NCI-H526 treated with DMSO at 0.1 percent for 48 hours (cell line): ENCODE measurements at places on chromosomes 4 and X.

DNA sequence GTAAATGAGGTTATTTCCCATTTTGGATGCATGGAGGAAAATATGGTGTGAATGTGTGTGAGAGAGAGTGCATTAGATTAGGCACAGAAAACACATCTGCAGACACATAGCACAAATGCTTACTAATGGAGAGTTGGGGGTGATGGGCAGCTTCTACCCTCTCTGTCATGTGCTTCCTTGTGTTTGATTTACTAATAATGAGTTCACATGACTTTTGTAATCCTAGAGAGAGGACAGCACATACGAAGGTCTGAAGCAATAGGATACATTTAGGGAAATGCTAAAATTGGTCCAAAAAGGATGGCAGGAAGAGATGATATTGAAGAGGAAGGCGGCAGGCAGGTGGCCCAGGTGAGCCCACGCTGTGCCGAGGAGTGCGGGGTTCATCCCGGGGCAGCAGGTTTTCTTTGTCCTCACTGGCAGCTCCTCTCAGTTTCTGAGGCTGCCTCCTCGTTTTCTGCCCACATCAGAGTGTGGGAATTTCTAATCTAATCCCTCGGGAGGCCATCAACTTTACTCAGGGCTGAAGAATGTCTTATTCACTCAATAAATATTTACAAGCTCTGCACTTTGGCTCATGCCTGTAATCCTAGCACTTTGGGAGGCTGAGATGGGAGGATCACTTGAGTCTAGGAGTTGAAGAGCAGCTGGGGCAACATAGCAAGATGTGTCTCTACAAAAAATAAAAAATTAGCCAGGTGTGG lies 15.9 kb upstream of the MAP9 start:
- DNase-seq = no peak

GRCh38 chr4:153750197-153750817 lies 9.5 kb downstream of the RNF175 start:
- DNase-seq = peak; percentile 71

DNA sequence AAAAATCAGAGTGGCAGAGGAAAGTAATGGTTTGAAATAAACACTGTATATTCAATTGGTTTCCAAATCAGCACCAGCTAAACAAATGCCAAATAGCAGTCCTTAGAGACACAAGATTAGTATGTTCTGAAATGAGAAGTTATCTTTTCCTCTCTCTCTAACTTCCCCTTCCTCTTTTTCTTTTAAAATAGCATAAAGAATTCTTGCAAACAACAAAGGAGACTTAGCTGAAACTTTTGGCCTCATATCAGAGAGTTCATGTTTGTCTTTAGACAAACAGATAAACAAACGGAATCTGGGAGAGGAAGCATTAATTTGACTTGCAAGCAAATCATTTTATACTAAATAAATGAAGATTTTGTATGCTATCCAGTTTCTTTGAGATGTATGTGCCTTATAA lies 399.0 kb downstream of the GBA3 start:
- no peak for DNase-seq

GRCh38 chr4:74983253-74983635 lies 50.3 kb downstream of the PARM1 start:
- DNase-seq = no peak

- no peak for DNase-seq
Observed at GRCh38 chr4:185343726-185344581, 51.8 kb downstream of the LRP2BP start.

GRCh38 chrX:129876771-129877305 lies 29.1 kb upstream of the UTP14A start:
- no peak for DNase-seq

DNA sequence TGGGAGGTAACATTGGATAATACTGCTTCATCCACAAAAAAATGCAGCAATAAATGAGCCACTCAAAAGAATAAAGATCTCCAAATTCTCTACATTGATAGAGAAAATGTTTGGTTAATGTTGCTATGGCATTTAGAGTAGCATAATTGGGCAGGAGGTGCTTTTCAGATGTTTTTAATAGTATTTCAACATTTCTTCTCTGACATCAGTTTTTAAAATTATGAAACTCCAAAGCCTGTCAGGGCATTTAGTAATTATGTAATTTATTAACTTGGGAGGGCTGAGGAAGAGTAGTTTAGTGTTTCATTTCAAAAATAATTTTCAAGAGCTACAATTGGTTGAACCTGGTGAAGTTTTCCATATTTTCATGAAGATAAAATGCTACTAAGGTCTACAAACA lies 211.3 kb upstream of the INTU start:
- no peak for DNase-seq

DNA sequence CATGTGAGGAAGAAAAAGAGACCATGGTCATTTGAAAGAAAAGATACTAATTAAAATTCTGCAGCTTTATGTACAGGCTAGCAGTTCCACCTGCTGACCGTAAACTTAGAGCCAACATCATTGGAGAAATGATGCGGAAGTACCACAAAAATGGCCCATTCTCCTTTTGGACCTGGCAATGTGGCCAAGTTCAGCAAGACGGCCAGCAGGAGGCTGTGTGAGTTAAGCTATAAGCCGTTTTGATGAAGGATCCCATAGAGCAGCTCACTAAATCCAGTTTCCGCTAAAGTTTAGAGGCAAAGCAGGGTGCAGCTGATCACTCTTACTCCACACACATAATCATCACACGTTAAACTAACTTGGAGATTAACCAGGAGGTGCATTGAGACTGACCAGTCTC lies 133.8 kb downstream of the LDB2 start:
- DNase-seq = no peak

DNA sequence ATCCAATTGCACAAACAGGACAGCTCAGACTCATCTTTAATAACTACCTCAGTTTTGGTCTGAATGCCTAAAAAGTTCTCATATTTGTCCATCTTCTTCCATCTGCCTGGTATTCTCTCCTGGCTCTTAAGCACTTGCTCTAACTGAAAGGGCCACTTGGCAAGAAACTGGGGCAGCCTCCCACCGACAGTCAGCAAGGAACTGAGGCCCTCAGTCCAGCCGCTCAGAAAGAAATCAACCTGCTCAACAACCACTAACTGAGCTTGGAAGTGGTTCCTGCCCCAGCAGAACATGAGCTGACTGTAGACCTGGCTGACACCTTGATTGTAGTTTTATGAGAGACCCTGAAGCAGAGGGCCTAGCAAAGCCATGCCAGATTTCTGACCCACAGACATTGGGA lies 84.4 kb downstream of the PPEF2 start:
- DNase-seq = no peak

DNA sequence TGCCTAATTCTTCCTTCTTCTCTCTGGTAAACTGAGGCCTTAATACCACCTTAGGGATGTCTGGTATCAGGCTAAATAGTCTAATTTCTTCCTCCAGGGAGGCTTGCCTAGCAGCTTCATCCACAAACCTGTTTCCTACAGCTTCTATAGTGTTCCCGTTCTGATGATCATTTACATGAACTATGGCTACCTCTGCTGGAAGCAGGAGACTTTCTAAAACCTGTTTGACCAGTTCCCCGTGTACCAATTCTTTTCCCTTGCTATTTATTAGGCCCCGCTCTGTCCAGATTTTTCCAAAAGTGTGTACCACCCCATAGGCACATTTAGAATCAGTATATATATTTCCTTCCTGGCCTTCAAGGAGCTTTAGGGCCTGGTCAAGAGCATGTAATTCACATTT lies 5.8 kb upstream of the USP38 start:
- peak; percentile 74 for DNase-seq

DNA sequence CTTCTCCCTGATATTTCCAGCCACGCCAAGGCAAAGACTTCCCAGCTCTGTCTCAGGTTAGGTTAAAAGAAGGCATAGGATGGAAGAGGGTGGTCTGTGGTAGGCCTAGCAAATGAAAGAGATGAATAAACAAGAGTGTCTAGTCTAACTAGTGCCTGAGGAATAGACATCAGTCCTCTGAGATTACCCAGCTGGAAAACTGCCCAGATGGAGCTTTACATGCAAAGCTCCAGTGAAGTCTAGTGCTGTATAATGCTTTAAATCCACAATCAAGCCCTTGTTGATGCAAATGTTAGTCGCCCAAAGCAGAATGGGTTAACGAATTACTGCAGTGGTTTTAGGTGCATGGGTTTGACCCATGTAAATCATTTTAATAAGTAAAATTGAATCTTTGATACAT lies 24.8 kb upstream of the GUCY1B1 start:
- peak; percentile 22 for DNase-seq

DNA sequence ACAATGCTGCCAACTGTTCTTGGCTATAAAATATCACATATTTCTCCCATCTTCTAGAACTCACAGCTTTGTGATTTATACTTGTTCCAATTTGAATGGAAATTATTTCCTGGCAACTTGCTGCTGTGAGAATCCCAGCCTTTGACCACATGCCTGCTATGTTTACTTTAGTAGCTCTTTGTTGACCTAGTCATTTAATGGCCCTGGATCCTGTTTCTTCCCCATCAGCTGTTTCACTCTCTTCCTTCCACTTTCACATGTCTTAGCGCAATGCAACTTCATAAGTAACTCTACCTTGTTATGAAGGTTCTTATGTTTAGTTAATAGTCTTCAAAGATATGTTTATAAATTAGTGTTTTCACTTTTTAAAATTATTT lies 1973.6 kb upstream of the AGA start:
- DNase-seq = peak; percentile 6

DNA sequence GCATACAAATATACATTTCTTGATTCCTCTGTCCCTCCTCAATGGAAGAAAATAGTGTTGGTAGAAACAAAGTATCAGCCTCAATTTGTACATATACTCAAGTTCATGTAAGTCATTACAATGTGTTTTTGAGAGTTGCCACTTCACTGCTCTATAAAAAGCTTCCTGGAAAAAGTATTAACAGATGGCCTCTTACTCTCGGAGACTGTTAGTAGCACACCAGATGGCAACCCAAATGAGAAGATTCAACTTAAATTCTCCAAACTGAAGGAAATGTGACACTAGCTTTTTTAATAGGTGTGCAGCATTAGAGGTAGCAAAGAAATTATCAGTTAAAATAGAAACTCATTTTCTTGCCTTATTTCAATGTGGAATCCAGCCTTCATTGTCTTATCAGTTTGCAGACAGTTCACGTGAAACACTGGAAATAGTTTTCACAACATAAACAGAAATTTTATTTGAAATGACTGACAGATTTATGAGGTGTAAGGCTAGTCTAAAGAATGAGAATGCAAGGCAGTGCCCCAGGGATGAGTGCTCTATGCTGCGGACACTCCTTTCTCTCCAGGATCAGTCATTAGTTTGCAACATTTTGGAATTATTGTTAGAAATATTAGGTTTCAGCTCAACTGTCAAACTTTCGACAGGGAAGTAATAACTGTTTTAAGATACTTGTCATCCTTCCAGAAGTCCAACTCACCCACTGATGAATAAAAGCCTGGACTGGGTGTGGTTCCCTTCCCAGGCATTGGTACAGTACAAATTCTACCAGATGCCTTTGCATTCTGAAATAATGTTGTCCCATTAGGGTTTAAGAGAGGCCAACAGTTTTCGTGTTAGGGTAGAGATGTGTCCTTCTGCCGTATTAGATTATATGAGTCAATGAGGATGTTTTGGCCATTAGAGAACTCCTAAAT lies 50.9 kb downstream of the IDS start:
- DNase-seq = no peak

DNA sequence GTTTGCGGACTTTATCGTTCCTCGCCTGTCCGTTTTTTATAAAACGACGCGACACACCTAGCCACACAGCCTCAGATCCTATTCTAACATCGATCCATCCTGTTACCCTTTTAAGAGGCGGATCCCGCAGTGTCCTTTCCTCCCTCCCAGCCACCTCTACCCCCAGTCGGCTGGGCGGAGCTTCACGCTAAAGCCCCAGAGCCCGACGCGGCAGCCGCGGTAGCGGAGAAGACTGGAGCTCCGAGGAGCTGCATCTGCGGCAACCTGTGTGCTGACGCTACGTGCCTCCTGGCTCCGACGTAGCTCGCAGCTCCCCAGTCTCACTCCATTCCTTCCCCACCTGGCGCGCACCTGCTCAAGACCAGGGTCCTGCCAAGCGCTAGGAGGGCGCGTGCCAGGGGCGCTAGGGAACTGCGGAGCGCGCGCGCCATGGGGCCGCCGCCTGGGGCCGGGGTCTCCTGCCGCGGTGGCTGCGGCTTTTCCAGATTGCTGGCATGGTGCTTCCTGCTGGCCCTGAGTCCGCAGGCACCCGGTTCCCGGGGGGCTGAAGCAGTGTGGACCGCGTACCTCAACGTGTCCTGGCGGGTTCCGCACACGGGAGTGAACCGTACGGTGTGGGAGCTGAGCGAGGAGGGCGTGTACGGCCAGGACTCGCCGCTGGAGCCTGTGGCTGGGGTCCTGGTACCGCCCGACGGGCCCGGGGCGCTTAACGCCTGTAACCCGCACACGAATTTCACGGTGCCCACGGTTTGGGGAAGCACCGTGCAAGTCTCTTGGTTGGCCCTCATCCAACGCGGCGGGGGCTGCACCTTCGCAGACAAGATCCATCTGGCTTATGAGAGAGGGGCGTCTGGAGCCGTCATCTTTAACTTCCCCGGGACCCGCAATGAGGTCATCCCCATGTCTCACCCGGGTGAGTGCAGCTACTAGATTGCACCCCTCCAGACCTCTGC lies at the start of gene RNF128:
Gene RNF128 (plus strand): TSS at position 217 of the 953 bp plus-strand sequence. CDS start 213 bp downstream, at position 430.
- peak; percentile 49 for DNase-seq

- DNase-seq = no peak
Observed at GRCh38 chr4:4704267-4704666, 155.2 kb upstream of the MSX1 start.

DNA sequence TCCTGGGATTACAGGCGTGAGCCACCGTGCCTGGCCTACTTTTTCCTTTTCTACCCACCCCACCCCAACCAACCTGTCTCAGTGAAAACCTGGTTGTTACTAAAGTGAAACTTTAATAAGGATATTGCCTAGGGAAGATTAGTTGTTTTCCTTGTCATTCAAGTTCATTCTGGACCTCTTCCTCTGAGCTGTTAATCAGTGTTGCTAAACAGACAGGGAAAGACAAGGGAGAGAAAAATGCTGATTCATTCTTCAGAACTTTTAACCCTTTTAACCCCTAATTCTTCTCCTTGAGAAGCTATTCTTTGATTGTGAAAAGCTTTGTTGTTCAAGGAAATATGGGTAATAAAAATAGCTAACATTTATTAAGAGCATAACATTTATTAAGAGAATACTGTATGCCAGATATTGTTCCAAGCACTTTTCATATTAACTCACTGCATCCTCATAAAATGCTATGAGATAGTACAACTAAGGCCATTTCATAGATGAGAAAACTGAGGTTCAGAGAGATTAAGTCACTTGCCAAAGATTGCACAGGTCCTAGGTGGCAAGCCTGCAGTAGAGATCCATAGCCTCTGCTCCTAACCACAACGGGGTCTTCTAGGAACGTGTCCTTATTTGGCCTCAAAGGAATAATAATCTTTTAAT lies 34.8 kb downstream of the OSTC start:
- no peak for DNase-seq

DNA sequence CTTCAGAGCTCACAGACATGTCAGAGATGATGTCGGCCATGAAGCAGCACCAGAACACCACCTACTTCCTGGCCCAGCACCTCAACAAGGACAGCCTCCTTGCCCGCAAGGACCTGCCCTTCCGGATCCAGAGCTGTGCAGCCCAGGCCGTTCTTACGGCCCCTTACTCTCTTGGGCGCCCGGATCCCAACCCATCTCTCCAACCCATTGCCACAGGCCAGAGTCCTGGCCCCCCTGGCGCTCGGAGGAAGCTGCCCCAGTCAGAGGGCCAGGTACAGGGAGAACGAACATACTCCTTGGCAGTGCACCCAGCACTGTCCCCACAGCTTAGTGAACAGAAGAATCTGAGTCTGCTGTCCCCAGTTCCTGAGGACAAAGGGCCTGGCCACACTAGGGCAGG lies 27.9 kb upstream of the PRPS1 start:
- DNase-seq = no peak
